ENCODE measurements at places on chromosomes 11 and 22.

- no peak for DNase-seq
Measured at GRCh38 chr11:104462341-104462740, 298.4 kb upstream of the PDGFD start.

- no peak for DNase-seq
Measured at GRCh38 chr22:33013531-33014162, 44.5 kb downstream of the SYN3 start.

GRCh38 chr11:57335343-57336110 lies at the start of gene SSRP1:
TSS of gene SSRP1 (minus strand) at chr11:57335892. CDS start at chr11:57335121, 771 bp downstream.
- DNase-seq = peak; percentile 79

DNA sequence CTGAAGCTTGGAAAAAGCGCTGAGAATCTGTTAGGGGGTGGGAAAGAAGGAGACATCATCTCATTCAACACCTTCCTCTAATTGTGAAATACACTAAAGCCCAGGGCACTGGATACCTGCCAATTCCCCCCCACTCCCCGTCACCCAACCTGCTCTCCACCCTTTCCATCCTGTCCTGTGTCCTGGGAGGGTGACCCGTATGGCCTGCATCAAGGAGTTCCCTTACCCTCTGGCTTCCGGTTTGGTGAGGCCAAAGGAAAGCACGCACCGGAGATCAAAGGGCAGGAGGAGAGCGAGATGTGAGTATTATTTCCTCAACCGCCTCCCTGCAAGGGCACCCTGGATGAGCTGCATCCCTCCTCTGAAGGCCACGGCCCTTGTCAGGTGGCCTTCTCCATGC lies 65.0 kb upstream of the PTPRJ start:
- DNase-seq = no peak

GRCh38 chr11:120808616-120809050 lies 215.3 kb upstream of the TBCEL start:
- no peak for DNase-seq

GRCh38 chr22:19722178-19722981 lies 959 bp upstream of the GP1BB start:
- no peak for DNase-seq

DNA sequence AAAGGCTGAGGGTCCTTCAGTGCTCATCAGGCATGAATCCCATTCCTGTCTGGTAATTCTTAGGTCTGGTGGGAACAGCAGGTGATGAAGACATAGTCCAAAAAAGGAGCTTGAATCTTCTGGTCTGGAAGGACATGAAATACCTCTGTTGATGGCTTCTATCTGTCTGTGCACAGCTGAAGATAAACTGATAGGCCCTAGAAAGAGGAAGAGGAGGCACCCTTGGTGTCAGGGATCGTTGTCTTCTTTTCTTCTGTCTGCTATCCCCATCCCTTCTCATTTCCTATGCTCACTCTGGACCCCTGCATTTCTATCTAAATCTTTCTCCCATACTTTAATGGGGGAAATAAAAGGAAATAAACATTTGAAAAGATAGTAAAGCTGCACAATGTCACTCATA lies 9.4 kb downstream of the AGBL2 start:
- DNase-seq = no peak

- DNase-seq = no peak
Measured at GRCh38 chr11:115778928-115779650, 274.9 kb upstream of the CADM1 start.

- DNase-seq = no peak
Measured at GRCh38 chr11:115469361-115469760, 34.9 kb downstream of the CADM1 start.

- DNase-seq = no peak
Measured at GRCh38 chr22:48581205-48581766, 1246.4 kb downstream of the BRD1 start.

DNA sequence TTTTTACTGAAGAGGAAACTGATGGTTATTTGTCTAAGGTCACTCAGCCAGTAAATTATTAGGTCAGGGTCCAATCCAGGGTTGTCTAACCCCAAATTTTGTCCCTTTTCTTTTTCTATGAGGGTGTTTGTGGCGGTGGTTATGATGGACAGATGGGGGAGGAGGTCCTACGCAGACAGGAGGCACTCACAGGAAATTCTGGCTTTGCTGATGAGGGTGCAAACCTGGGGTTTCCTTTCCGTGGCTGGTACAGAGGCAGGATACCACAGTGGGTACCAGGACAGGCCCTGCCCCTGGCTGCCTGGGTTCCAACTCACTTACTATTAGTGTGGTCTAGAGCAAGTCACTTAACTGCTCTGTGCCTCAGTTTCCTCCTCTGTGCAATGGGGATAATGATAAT lies 91.0 kb downstream of the RRM1 start:
- DNase-seq = no peak

DNA sequence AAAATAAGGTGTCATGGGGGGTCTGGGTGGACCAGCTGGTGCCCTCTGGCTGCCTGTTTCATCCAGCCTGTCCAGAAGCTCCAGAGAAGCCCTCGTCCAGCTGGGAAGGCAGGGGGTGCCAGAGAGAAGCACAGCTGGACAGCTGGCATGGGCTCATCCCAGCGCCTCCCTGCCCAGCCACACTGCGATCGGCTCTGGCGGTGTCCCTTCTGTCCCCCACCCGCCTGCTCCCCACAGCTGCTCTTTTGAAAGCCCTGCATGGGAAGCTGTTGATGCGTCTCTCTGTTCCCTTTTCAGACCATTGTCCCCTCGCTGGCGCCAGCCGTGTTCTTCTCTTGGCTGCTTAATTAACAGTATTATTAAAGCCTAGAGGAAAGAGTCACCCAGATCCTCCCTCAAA lies 86.5 kb downstream of the MN1 start:
- no peak for DNase-seq

- DNase-seq = no peak
Measured at GRCh38 chr22:28021998-28022660, 103.1 kb upstream of the PITPNB start.

DNA sequence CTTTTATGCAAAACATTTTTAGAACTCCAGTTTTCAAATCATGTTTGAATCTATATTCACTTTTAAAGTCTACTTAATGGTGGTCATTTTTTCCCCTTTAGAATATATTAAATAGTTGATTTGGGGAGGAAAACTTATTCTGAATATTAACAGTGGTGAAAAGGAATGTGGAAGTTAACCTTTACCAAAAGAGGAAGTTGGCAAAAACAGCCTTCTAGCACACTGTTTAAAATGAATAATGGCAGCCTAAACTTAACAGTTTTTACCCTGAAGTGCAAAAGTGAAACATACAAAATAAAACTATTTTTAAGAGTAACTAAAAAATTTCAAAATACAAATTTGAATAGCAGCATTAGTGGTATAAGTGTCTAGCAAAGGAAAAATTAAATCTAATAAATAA lies 86.4 kb downstream of the GRK3 start:
- no peak for DNase-seq

DNA sequence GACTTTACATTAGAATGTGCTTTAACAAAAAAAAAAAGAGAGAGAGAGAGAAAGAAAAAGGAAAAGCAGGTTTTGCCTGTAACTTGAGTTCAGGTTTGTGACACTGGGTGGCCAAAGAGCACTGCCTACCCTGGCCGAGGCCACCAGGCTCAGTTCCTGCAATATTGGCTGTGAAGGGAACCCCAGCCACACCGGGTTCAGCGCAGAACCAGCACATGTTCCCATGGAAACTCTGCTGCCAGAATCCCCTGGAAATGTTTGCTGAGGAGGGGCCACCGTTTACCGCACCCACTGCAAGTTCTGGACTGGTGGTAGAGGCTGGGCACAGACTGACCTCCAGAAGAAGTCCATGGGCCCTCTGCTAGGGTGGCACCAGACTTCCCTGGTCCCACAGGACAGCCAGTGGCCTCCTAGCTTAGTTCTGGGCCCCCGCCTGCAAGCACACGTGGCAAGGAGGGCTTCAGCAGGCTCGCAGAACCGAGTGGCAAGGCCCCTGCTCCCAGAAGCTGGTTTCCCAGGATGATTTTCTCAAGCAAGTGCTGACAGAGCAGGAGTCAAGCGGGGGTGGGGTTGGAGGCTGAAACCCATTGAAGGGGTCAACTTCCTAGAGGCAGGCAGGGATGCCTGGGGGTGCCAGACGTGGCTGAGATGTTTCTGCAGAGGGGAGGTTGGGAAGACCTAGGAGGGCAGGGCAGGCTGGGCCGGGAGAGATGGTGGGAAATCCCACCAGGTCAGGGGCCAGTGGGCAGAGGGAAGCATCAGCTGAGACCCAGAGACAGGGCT lies 51.2 kb downstream of the NFAM1 start:
- DNase-seq = no peak

DNA sequence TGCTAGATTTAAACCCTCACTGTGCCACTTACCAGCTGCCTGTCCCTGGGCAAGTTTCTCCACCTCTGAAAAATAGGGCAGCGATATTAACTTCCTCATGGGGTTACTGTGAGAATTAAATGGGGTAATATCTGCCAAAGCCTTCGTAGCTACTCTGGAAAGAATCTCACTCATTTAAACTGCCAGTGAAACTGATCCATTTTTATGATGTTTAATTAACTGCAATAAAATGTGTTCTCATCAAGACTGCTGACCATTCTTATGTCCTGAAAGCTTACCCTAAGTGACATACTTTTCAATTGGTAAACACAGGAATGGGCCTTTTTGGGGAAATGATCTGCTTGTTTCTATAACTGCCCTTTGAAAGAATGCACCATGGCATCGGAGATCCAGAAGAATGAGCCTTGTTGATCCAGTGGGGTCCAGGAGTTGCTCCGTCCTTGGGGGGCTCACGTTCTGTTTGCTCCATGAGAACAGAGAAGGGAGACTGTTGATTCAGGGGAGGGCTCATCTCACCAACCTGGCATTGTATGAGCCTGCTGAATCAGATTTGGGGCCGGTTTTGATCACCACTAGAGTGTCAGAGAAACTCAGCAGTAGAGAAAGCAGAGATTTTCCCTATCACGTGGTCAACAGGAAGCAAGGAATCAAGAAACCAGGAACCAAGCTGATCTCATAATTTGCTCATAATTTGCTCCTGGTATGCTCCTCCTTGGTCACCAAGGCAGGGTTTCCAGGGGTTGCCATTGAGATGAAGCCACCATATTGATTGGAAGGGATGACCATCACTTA lies 7.0 kb upstream of the CCDC86 start:
- no peak for DNase-seq

GRCh38 chr11:2433106-2433925 lies 11.0 kb downstream of the TRPM5 start:
- DNase-seq = no peak

DNA sequence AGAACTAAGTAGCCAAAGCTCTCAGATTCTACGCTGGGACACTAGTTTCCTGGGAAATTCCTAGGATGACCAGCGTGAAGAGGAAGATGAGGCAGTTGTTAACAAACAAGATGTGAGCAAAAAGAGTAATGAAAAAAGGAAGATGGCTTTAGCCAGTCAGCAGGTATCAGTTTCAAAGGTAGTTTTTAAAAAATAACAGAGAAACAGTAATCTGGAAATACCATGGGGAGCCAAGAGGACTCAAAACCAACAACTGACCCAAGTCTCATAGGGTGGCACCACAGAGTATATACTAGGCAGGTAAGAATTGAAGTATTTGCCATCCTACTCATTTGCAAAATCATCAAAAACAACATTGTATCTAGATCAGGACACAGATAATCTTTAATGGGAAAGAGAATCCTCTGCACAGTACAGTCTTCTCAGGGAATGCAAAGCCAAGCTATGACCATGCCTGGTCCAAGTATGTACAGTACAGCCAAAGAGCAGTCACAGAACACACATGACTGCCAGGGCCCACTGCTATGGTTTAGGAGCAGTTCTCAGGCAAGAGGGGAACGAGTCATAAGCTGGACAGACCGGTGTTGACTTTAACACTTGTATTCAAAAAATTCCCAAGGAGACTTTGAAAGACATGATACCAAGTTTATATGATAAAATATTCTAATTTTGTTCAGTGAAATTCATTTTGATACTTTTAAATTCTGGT lies 20.6 kb downstream of the MSANTD4 start:
- DNase-seq = no peak

DNA sequence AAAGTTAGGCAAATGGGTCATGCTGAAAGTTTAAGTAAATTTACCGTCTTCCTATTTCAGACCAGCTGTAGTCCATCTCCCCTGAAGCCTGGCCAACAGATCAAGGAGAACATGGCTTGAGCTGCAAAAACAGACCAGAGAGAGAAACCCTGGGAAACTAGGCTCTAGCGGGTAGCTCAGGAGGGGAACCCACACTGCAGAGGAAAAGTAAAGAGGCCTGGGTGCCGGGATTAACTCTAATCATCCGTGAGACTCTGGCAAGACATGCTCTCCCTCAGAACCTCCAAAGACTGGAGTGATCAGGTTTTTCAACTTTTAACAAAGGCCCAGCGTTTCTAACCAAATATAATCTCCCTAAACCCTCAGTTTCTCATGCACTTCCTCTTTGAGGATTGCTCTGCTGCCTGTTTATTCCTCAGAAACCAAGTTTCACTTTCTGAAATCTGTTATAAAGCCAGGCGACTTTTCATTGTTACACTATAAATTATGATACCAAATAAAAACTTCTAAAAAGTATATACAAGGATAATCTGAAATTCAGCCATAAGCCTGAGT lies 67.5 kb downstream of the GAB2 start:
- peak; percentile 51 for DNase-seq

DNA sequence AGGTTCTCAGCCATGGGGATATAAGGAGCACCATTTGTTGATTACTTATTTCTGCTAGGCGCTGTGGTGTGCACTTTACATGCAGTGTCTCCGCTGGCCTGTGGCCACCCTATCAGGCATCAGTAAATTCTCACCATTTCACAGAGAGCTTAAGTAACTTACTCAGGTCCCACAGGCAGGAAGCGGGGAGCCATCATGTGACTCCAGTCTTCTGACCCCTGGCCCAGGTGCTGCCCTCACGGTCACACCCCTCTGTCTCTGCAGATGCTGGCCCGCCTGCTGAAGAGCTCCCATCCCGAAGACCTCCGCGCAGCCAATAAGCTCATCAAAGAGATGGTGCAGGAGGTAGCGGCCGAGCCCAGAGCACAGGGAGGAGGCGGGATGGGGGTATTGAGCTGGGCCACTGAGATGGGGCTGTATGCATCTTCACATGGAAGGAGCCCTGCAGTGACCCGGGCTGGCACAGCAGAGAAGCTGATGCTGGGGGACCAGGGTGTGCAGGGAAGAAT lies 12.8 kb downstream of the GGA1 start:
- DNase-seq = no peak

- DNase-seq = no peak
Measured at GRCh38 chr11:1012740-1013630, 23.5 kb downstream of the MUC6 start.

DNA sequence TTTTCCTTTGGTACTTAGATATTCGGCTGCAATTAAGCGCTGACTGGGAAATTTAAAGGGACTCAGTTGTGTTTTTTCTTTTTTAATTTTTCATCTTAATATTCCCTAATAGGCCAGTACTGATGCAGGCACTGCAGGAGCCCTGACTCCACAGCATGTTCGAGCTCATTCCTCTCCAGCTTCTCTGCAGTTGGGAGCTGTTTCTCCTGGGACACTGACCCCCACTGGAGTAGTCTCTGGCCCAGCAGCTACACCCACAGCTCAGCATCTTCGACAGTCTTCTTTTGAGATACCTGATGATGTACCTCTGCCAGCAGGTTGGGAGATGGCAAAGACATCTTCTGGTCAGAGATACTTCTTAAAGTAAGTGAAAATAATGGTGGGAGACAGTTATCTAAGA lies 3.8 kb downstream of the YAP1 start:
- no peak for DNase-seq

- no peak for DNase-seq
Measured at GRCh38 chr11:132782102-132782501, 750.2 kb downstream of the OPCML start.
